H7 (cell line): ENCODE measurements at places on chromosomes 6 and 20. TPM values are rescaled to one million over a fixed set of nuclear protein-coding genes. Genes with fewer than 3 reads are reported as not detected.

DNA sequence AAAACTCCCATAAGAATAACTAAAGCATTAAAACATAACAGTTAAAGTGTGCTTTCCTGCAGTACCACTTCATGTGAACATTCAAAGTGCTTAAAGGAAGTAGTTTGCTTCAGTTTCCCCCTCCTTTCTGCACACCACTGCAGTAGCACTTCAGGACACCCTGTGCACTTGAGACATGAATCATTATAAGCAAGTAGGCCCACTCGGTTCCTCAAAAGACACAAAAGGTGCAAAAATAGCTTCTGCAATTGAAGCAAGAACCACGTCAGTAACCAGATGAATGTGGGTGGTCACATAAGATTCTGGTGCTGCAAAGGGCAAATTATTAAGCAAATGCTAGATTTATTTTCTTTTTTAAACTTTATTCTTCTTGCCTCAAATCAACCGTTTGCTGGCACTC lies 160.6 kb downstream of the HIVEP2 start:
- no peak for DNase-seq

The UQCC2 gene
- total RNA-seq: 67.1 and 93.6 TPM in 2 replicates

- no peak for DNase-seq
Observed at GRCh38 chr6:118758946-118759345, 107.6 kb upstream of the CEP85L start.

- DNase-seq: no peak
Observed at GRCh38 chr6:89782222-89782621, 37.4 kb downstream of the MDN1 start.

DNA sequence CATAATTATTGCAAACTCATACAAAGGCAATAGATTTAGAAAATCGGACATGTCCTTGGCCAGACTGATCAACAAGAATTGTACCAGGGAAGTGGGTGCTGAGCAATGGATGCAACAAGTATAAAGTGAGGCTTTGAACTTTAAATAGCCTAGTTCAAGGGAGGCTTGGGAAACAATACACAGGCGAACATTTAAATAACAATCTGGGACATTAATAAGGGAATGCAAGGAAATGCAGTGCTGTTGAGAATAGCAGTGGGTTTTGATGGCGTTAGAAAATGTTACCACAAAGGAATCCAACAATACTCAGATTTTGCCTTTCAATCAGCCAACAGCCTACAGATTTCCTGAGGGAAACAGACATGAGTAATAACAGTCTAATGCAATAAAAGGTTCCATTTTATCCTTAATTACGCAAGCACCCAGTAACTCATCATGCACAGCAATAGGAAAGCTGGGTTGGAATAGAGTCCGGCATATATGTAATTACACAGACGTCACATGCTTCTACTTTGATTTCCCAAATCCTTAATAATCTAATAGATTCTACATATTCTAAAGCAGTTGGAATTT lies 134.6 kb downstream of the PHACTR1 start:
- no peak for DNase-seq

The STX11 gene
- not detected in 2 replicates for total RNA-seq

GRCh38 chr6:30875244-30876038 lies 8.9 kb upstream of the DDR1 start:
- DNase-seq: peak; percentile 14

GRCh38 chr6:170202416-170203135 lies 88.3 kb downstream of the DLL1 start:
- DNase-seq: no peak

The DACT2 gene
- 5.5 and 26.6 TPM in 2 replicates for total RNA-seq

- peak; percentile 60 for DNase-seq
Observed at GRCh38 chr6:72619883-72620696, 1.8 kb upstream of the KCNQ5 start.

The APCDD1L gene
- total RNA-seq: 1.5 and 2.6 TPM in 2 replicates

GRCh38 chr6:7224731-7225130 lies 88.3 kb downstream of the SSR1 start:
- DNase-seq: peak; percentile 55

- no peak for DNase-seq
Observed at GRCh38 chr20:45832619-45833018, 980 bp upstream of the SNX21 start.

The MDC1 gene
- total RNA-seq: 25.5 and 29.1 TPM in 2 replicates

DNA sequence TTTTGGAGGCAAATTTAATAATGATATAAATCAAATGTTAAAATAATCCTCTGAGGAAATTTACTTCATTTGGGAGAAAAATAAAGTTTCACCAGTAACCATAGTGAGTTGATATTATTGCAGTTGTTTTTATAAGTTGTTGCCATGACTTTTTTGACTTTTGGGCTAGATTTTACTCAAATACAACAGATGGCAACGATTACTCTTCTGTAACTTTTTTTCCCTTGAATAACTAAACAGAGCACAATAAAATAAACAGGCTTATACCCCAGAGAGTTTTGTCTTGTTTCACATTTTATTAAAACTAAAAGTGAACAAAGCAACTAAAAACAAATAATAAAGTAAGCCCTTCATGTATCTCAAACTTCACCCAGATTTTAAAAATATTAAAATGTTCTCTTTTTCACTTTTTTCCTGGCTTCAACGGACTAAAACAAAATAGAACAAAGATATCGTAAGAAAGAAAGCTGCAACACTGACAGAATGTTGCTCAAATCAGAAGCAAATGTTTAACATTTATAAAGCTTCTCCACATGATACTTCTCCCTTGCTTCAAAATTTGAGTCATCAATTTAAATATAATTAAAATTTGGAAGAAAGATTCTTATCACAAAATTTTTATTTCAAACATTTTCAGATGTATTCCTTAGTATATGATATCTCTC lies 42.5 kb upstream of the BMP5 start:
- no peak for DNase-seq

GRCh38 chr6:44508646-44509045 lies 121.1 kb downstream of the CDC5L start:
- DNase-seq: no peak

The KCNK16 gene
- total RNA-seq: not detected in 2 replicates

DNA sequence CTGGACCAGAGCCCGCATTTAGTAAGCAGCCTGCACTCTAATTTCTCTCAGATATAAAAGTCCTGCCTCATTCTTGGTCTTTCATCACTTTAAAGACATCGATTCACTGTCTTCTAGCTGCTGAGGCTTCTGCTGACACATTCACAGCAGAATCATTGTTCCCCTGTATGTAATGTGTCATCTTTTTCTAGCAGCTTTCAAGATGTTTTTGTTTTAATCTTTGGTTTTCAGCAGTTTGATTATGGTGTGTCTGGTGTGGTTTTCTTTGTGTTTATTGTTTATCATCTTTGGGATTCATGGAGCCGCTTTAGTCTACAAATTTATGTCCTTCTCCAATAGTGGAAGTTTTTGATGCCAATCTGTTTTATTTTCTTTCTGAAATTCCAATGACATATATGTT lies 157.3 kb upstream of the STMND1 start:
- DNase-seq: no peak

DNA sequence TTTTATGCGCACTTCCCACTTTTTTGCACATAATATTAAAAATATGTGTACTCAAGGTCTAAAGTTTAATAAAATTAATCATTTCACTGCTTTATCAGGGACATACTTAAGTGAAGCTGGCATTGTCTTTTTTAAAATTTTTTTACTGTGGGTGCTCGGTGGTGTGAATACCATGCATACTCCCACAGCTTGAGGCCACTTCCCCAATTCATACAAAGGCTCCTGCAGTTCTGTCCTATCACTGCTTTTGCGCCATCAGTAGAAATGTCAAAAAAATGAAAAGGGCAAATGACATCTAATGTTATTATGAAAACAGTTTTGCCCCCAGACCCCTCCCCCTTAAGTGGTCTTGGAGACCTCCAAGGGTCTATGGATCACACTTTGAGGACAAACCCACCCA lies 464.1 kb upstream of the ARID1B start:
- no peak for DNase-seq

DNA sequence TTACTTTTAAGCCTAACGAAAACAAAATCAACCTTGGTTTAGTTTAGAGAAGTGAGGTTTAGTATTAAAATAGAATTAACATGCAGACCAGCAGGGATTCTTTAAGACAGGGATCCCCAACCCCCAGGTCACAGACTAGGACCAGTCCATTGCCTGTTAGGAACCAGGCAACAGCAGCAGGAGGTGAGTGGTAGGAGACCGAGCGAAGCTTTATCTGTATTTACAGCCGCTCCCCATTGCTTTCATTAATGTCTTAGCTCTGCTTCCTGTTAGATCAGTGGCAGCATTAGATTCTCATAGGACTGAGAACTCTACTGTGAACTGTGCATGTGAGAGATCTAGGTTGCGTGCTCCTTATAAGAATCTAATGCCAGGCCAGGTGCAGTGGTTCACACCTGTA lies 225.9 kb downstream of the NKAIN2 start:
- no peak for DNase-seq

The GZF1 gene
- 8.8 and 16.0 TPM in 2 replicates for total RNA-seq

The PTPN1 gene
- 33.0 and 38.7 TPM in 2 replicates for total RNA-seq

The KCNQ2 gene
- total RNA-seq: 92.6 and 129 TPM in 2 replicates

The PM20D2 gene
- 2.0 and 3.1 TPM in 2 replicates for total RNA-seq

GRCh38 chr6:38498805-38499445 lies 140.8 kb downstream of the BTBD9 start:
- no peak for DNase-seq

- no peak for DNase-seq
Observed at GRCh38 chr20:13046409-13046808, 37.6 kb downstream of the SPTLC3 start.
